ENCODE measurements at places on chromosomes 13 and 19.

DNA sequence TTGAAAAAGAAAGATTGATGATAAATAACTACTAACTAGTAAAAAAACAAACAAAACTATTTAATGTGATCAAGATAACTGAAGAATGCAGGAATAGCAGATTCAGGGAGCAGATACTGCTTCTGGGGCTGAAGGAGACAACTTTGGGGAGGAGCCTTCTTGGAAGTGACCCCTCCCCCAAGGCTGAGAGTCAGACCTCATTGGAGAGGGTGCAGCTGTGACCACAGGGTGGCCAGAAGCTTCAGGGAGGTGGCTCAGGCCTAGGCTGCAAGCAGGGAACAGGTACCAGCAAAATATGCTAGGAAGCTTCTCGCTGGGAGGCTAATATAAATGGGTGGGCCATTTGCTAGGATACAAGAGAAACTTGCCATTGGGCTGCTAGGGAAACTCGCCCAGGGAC is 149.9 kb downstream of the MYO16 start:
- DNase-seq, result no peak

- peak; percentile 3 for DNase-seq
These were observed 330.1 kb downstream of the DLEU7 start for GRCh38 chr13:50513300-50513877.

GRCh38 chr19:47124937-47125668 is 5.5 kb upstream of the SAE1 start:
- peak; percentile 65 for DNase-seq

GRCh38 chr13:49533591-49534269 is 38.0 kb downstream of the PHF11 start:
- DNase-seq, result no peak
